T-cell (primary cell): ENCODE measurements at places on chromosomes 12 and 14.

DNA sequence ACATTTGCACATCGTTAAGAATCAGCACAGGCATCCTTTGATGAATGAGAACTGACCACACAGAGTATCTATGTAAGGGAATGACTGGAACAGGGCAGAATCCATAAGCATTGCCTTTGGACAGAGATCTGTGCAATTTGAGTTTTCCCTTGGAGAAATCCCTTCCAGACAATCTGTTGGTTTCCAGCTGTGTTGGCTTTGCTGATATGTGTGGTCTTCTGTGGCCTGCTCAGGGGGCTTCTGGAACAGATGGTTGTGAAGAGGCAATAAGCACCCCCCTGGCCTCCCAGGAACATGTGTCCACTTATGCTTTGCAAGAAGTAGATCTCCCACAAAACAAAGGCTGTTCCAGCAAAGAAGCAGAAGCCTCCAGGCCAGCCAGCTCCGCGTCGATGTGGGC is 111.4 kb upstream of the TMEM132C start:
- no peak for DNase-seq

DNA sequence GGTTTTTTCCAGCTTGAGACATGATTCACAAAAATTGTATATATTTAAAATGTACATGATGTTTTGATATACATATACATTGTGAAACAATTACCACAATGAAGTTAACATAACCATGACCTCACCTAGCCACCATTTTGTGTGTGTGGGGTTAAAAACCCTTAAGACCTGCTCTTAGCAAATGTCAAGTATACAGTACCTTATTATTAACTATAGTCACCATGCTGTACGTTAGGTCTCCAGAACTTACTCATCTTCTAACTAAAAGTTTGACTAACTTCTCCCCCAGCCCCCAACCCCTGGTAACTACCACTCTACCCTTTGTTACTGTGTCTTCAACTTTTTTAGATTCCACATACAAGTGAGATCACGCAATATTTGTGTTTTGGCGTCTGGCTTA is 52.6 kb downstream of the EIF2S3B start:
- DNase-seq: no peak

- DNase-seq: no peak
Observed at GRCh38 chr14:38663382-38663781, 407.5 kb upstream of the CLEC14A start.

DNA sequence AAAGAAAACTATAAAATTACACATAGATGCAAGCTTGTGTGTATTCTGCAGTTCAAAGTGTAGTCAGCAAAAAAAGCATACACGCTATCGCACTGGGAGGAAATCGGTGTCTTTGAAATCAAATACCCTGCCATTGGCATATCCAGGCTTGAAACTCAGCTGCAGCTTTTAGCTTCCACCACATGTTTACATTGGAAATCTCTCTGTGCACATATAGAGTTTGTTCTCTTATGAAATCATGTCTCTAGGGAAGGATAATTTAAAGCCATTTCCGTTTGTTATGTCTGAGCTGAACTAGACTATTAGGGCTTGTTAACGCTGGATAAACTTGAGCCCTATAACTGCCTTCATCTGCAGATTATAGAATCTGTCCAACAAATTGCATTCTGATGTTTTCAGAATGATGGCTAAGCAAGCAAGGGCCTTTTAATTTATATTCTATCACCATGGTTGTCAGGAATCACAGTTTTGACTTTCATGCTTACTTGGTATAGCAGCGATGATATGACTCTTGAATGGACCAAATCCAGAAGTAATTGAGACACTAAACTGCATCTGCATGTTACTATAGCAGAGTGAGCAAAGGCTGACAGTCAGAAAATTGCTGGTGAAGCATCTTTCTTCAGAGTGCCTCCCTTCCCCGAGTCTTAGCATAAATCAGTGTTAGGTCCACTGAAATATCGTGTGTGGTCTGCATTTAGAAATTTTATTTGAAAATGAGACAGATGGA is 442.8 kb downstream of the ZFP36L1 start:
- DNase-seq: no peak
